T-cell (primary cell): ENCODE measurements at places on chromosomes 12 and 14.

DNA sequence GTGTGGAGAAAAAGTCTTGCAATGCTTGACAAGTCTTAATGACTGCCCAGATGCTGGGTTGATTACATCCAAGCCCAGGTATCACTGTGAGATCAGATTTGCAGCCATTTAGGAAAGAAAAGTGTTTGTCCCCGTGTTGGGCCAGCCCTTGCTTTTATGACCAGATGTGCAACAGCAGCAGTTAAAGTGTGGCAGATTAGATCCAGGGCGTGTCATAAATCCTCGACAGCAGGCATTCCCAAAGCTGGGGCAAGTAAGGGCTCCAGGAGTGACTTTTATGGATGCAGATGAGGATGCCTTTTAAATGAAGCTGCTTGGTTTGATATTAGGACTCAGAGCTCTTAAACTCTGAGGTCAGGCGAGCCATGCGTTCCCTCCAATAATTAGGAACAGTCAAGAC, 1.7 kb downstream of the SMOC1 start:
- no peak for DNase-seq

GRCh38 chr14:33679025-33679424, 271.8 kb downstream of the EGLN3 start:
- DNase-seq, result no peak

DNA sequence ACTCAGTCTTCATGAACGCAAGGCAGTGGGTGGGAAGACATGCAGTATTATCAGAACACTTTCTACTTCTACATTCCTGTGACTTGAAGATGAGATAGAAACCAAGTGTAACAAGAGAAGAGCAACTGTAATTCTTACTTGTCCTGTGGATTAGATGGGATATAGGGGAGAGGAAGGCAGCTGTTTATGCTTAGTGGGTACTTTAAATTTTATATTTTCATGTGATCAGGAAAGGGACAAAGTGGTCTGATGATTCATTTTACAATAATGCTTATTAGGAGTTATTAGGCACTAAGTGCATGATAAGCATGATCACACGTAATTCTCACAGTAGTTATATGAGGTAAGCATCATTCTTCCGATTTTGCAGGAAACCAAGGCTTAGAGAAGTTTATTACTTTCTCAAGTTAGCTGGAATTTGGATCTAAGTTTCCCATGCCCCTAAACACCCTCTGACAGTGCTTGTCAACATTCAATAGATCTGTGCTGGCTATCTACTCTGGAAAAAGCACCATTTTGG, 52.7 kb downstream of the PTGER2 start:
- no peak for DNase-seq

- no peak for DNase-seq
Observed at GRCh38 chr14:24426912-24427536, 2.4 kb downstream of the CBLN3 start.

DNA sequence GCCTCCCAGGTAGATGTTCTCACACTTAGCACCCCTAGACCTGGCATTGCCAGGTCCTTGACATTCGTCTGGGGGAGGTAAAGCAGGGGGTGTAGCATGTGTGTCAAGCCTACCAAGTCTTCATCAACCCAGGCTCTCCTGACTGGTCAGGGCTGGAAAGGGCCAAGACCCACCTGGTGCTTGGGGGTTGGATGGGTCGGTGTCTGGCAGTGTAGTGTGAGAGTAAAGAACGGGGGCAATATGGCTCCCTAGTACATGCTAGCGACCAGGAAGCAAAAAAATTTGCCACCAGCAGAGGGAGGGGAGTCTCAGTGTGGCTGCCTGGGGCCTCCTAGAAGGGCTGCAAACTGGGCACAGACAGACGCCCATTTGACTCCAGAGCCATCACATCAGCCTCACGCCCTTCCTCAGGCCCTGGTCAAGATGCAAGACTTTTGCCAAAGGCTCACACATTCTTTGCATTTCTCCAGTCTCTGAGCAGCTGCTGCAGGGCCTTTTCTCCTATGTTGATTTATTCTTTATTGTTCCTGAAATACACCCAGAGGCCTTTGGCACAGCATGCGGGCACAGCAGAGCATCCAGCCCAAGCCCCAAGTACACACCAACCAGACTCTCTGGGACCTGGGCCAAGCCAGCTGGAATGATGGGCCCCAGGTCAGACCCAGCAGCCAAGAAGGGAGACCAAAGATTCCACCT, 38.3 kb upstream of the PNMA1 start:
- no peak for DNase-seq
